ENCODE measurements at places on chromosomes 1 and 21.

DNA sequence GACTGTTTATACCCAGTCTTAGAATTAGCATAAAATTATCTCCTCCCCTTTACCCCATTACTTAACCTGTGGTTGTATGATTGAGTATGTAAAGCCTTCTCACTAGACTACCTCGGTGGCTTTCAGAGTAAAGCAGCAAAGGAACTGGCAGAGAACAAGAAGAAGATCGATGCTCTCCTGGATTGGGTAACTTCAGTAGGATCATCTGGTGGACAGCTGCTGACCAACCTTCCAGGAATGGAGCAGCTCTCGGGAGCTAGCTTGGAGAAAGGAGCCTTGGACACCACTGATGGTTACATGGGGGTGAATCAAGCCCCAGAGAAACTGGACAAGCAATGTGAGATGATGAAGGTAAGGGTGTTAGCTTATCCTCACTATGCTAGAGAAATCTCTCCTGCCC lies 138.6 kb upstream of the BMP8A start:
- DNase-seq = no peak

GRCh38 chr1:12677565-12677964 lies 33.7 kb downstream of the AADACL4 start:
- no peak for DNase-seq

DNA sequence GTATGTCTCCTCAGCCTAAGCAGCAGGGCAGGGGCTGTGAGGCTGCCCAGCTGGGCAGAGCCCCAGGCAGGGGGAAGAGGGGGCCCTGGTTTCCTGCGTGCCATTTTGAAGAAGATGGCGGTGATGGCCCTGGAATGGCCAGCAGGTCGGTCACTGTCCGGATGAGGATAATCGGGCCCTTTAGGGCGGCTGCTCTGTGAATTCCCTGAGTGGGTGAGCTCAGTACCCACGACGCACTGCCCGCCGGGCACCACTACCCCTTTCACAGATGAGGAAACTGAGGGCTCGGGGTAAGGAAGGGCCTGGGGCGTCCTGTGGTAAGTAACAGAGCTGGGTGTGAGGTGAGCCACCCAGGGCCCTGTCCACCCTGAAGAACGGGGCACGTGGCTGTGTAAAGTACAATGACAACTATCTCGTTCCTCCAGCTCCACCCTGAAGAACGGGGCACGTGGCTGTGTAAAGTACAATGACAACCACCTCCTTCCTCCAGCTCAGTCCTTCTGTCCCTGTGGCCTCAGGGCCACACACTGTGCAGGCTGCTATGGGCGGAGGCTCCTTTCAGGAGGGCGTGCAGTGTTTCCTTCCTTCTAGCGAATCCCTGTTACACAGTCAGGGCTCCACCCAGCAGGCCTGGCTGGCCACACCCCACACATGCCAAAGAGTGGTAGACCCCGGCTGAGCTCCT lies 23.2 kb downstream of the ITGB2 start:
- DNase-seq = no peak

GRCh38 chr21:38761531-38761930 lies 44.2 kb upstream of the ETS2 start:
- no peak for DNase-seq

DNA sequence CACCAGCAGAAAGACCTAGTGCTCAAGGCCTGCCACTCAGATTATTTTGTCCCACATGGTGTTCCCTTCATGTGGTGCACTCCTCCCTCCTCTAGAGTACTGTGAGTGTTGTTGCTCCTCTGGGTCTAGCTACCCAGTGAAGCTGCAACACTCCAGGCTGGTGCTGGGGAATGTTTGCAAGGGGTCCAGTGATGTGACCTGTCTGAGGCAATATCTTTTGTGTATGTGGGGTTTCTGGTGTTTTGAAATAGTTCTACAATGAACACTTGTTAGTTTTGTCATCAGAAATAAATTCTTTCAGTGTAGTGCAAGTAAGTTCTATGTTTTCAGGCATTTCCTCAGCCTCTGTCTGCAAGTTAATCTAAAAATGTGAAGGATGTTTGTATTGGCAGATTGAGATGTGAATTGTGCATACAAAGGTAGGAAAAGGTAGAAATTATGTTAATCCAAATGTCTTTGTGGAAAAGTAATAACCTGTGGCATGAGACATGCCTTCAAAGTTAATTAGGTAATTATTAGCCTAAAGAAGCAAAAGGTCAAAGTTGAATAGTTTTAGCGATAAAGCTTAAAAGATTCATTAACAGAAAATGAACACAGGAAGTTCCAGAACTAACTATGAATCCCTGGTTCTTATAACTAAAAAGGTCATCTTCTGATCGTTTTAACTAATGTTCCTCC lies 616.8 kb downstream of the LTN1 start:
- DNase-seq = no peak

DNA sequence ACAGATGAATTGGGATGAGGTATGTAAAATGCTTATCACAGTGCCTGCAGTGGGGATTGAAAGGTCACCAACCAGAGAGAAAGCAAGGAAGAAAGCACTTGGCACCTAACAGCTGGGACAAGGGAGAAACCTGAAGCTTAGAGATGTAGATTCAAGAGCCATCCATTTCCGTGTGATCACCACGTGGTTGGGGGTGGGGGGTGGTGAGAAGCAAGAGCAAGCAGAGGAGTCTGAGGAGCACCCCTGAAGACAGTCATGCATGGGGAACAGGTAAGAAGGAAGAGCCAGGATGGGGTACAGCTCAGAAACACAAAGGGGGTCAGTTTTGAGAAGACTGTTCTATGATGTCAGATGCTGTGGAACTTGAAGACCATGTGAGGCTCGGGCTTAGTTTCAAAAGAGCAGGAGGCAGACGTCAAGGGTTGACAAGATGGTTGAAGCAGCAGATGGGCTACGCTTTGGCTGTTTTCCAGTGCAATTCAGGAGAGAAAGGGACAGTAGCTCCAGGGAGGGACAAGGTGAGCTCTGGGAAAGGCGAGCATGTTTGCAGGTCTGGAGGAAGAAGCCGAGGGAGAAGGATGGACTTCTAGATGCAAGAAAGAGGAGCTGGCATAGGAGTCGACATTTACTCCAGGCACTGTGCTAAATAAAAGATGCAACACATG lies 17.4 kb downstream of the KANK4 start:
- DNase-seq = no peak

- no peak for DNase-seq
These were observed 44.8 kb downstream of the IRF2BP2 start for GRCh38 chr1:234565132-234565531.

- DNase-seq = no peak
These were observed 39.8 kb downstream of the HIVEP3 start for GRCh38 chr1:41878911-41879310.

DNA sequence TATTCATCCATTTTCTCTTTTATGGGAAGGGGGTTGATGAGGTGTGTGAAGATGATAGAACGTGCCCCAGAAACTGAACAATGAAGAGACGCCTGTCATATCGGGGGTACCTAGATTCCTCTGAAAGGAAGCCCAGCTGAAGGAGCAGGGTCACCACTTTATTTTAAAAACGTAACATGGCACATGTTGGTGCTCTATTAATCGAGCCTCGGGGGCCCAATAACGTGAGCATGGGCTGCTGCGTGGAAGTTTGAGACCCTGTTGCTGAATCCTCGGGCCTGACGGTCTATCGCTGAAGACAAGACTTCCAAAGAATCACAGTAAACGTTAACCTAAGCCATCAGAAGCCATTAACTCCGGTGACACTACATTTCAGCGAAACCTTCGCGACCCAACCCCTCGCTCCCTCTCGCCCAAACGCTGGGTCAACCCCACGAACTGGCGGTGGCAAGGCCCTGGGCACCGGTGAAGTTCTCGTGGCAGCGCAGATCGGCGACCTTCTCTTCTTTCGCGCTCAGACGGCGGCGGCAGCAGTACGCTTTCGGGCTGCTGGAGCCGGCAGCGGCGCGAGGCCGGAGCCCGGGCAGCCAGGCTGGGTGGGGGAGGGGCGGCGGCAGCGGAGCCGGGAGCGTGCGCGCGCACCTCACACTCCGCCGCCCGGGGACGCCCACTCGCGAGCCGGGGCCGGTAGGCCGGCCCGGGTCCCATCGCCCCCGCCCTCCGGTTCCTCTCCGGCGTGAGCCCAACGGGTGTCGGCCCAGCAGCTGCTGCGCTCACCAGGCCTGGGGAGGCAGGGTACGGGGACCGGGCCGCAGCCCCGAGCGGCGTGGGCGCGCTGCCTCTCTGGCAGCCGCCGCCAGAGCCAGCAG lies 838 bp upstream of the MAN1A2 start:
- no peak for DNase-seq

- no peak for DNase-seq
These were observed 21.1 kb upstream of the ADGRB2 start for GRCh38 chr1:31785020-31785946.

GRCh38 chr1:243325305-243325890 lies 69.6 kb downstream of the SDCCAG8 start:
- peak; percentile 38 for DNase-seq

DNA sequence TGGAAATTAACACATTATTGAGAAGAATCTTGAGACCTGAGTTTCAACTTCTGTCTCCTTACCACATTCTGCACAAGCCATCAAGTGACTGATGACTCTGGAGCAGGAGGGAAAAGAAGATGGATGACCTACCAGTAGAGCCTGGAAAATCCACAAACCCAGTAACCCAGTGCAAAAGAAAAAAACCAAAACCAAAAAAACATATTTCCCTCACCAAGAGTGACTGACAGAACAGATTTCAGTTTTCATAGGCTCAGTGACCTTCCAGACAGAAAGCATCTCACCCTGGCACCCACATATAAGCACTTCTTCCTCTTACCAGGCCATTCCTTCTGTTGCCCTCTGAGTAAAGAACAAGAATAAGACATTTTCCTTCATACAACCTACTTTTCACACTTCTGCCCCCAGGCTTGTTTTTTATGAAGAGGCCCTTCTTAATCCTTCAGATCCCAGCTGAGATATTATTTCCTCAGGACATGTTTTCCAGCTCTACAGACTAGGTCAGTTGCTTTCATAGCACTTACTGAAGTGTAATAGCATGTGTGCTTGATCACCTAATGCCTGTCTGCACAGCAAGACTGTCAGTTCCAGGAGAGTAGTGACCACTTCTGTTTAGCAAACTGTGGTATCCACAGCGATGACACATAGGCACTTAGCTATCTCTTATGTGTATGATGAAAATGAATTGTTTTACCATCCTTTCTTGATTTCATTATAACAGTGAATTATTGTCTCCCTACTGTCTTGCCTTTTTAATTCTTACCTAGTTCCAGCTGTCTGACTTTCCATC lies 4.0 kb downstream of the TSACC start:
- no peak for DNase-seq

GRCh38 chr1:230575886-230576500 lies 66.3 kb upstream of the COG2 start:
- DNase-seq = no peak

GRCh38 chr21:31410499-31411131 lies 66.6 kb upstream of the TIAM1 start:
- no peak for DNase-seq

DNA sequence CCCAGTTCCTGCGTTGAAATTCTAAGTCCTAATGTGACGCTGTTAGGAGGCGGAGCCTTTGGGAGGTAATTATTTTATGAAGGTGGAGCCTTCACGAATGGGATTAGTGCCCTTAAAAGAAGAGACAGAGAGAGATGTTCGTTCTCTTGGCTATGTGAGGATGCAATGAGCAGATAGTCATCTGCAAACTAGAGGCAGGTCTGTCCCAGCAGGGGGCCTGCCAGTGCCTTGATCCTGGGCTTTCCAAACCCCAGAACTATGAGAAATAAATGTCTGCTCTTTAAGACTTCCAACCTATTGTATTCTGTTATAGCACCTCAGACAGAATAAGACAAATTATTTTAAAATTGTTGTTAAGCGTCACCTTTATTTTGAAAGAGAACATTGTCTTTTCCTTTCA lies 123.1 kb upstream of the KCNJ6 start:
- DNase-seq = no peak

GRCh38 chr1:212587016-212587887 lies 21.3 kb upstream of the ATF3 start:
- no peak for DNase-seq

DNA sequence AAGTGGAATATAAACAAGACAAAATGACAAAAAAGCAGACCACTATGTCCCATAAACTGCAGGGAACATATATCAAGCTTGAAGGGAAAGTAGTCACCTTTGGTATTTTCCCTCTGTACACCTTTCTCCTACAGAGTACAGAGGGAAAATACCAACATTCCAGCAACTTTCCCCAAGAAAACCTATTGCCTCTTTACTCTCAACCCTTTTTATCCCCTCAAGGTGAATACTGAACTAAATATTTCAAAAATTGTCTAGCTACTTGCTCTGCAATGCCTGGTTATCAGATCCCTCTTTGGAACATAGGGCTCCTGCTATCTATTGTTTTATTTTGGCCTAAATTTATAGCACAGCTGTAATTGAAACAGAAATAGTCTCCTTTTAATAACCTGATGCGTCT lies 15.8 kb downstream of the CTXND2 start:
- no peak for DNase-seq

- DNase-seq = no peak
These were observed 251.4 kb downstream of the ZNF648 start for GRCh38 chr1:181809991-181810545.

DNA sequence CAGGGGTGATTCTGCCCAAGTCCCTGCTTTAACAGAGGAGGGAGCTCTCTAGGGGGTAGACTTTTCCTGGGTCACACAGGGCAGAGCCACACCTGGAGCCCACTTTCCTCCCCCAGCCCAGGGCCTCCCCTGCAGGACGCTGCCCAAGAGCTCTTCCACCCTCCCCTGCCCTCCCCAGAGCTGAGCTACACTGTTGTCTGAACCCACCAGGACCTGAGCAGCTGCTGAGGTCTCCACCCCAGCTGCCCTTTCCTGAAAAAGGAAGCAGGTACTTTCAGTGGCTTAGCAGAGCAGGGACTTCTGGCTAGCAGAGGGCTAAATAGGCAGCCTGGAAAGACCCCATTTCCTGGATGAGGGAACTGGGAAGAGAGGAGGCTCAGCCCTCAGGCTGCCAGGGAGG lies 169.3 kb upstream of the ETV3 start:
- no peak for DNase-seq

DNA sequence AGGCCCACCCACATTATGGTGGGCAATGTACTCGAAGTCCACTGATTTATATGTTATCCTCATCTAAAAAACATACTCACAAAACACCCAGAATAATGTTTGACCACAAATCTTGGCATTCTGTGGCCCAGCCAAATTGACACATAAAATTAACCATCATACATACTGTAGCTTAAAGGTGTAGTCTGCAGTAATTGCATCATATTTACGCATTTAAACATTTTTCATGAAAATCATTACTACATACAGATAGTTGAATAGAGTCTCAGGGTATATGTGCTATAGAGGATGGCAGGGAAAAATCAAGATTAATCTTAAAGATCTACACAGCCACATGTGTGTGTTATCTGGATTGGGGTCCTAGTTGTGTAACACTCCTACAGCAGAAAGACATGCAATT lies 14.5 kb downstream of the ZNF697 start:
- DNase-seq = no peak

GRCh38 chr1:78072216-78072615 lies 26.4 kb downstream of the GIPC2 start:
- DNase-seq = no peak

- no peak for DNase-seq
These were observed 646 bp upstream of the PDZK1IP1 start for GRCh38 chr1:47190509-47190855.

- no peak for DNase-seq
These were observed 26.6 kb downstream of the IL23R start for GRCh38 chr1:67192902-67193301.
